NCI-H446 treated with DMSO at 0.1 percent for 48 hours (cell line): ENCODE measurements at places on chromosomes 4 and X.

GRCh38 chr4:53512608-53513007, 78.7 kb downstream of the LNX1 start:
- peak; percentile 70 for DNase-seq

- no peak for DNase-seq
Measured at GRCh38 chrX:154990496-154990895, 32.0 kb downstream of the F8 start.

DNA sequence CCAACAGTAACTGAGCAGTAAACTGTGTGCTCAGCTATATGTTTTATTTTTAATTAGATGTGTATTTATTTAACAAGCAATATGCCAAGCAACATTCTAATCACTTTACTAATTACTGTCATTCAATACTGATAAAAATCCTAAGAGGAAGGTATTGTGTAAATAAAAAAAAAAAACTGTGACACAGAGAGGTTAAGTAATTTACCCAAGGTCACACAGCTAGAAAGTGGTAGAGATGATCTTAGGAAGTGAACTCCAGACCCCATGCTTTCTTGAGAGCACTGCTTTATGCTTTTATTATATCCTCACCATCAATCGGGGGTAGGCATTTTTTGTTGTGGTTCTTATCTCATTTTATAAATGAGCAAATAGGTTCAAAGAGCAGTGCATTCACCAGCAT, 417.1 kb downstream of the RAB28 start:
- no peak for DNase-seq

GRCh38 chrX:150372280-150372679, 9.2 kb downstream of the MAMLD1 start:
- no peak for DNase-seq
